CD4-positive, alpha-beta T cell treated with Interleukin-15 for 4 hours (primary cell): ENCODE measurements at places on chromosomes 6 and 20.

DNA sequence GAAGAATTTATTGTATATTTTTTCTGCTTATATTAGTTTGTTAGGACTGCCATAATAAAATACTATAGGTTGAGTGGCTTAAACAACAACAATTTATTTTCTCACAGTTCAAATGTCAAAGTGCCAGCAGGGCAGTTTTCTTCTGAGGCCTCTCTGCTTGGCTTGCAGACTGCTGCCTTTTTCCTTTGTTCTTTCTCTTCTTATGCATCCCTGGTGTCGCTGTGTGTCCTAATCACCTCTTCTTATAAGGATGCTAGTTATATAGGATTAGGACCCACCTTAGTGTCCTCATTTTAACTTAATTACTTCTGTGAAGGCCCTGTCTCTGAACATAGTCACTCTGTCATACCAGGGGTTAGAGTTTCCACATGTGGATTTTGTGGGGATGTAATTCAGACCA, 354.4 kb downstream of the NKAIN2 start:
- DNase-seq: no peak

DNA sequence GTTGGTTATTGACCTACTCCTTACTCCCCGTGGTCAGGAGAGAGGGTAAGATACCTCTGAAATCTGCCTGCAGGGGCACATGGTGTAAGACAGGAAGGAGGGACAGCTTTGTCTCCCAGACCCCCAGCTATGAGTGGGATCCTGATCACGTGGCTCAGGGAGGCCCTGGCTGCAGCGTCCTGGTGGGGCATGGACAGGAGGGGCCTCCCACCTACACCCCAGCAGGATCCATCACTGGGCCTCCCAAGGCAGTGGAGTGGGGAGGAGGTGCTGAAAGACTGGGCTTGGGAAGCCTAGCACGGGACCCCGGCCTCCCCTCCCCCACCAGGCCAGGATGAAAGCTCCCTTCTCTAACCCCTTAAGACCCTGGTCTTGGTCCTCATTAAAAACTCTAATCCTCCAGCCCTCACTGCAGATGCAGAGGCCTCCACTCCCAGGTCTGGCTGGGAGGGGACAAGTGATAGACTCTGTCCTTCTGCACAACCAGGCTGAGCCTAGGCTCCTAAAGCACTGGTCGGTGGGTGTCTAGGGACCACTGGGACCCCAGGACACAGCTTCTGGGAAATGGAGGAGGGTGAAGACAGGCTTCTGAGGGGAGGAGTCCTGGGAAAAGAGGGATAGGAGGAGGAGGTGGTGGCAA, 29.6 kb upstream of the VEGFA start:
- DNase-seq: no peak

- DNase-seq: no peak
These were observed 32.4 kb downstream of the SLC16A10 start for GRCh38 chr6:111119571-111120329.

- no peak for DNase-seq
These were observed 123.3 kb downstream of the ZFAND3 start for GRCh38 chr6:37942606-37943376.

GRCh38 chr20:35238735-35239134, 12.2 kb downstream of the MMP24 start:
- no peak for DNase-seq
